ENCODE measurements at places on chromosomes 2 and 18.

DNA sequence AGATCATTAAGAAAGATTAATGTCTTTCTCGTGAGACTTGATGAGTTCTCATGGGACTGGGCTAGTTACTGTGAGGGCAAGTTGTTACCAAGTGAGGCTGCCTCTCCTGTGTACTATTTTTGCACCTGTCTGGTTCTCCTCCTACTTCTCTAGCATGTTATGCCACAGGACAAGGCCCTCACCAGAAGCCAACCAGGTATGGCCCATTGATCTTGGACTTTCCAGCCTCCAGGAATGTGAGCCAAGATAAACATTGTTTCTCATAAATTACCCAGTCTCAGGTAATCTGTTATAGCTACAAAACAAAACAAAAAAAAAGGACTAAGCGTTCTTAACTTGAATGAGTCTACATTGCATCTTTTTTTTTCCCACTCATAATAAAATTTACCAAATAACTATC lies 184.1 kb downstream of the CDH7 start:
- no peak for DNase-seq

- DNase-seq = no peak
These were observed 184.3 kb downstream of the GULP1 start for GRCh38 chr2:188475945-188476344.

DNA sequence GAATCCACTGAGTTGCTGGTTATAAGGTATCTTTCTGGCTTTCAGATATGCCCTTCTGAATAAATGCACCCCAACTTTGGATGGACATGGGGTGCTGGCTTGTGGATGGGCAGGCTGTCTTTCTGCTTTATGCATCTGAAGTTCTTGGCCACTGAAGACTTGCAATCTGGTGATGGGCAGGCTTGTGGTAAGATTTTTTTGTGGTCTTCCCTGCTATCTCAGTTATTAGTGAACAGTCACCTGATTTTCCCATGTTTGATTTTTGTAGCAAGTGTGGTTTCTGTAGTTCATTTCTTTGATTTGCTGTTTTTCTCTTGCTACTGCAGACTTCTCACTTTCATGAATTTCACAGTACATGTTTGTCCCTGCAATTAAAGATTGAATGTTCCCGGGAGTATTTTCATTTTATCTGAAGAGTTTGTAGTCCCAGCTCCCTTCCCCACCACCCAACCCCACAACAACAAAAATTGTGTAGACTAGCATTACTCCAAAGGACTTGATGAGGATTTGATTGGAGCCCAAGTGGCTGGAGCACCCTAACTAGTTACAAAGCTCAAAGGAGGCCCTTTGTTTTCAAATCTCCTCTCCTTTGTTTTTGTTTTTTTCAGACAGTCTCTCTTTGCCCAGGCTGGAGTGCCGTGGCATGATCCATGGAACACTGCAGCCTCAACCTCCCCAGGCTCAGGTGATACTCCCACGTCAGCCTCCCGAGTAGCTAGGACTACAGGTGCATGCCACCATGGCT lies 63.6 kb upstream of the MGAT5 start:
- no peak for DNase-seq

- peak; percentile 36 for DNase-seq
These were observed 24.4 kb downstream of the NFE2L2 start for GRCh38 chr2:177239932-177240630.

DNA sequence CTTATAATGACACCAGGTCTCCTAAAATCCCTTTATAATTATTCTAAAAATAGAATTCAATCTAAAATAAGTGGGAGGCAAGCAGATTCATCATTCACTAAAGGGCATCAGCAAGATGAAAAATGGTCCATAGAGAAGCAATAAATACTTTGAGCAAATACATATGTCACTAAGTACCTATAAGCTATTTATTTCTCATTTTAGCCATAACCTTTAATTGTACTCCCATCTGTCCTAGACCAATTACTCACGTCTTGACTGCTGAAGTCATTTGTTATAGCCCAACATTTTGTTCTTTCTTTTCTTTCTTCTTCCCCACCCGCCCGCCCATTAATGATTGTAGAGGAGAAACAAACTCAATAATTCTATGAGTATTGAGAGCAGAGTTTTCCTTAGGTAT lies 105.7 kb downstream of the MAP2 start:
- DNase-seq = no peak

DNA sequence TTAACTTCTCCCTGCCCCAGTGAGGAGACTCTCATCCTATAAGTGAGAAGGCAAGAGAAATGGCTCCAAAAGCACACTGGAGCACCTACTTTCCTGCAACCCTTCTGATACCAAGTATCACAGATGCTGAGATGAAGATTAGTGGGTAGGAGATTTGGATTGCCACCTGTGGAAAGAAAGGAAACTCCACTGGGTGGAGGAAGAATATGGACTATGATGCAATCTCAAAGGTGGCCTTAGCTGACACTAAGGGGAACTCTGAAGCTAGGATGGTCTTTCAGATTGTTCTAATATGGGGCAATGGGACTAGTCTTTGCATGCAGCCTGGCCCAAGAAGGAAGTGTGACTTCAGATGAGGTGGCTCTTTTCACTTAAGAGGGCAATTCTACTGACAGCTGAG lies 21.6 kb downstream of the PRKRA start:
- no peak for DNase-seq

GRCh38 chr2:101185656-101186055 lies 34.5 kb upstream of the TBC1D8 start:
- no peak for DNase-seq

DNA sequence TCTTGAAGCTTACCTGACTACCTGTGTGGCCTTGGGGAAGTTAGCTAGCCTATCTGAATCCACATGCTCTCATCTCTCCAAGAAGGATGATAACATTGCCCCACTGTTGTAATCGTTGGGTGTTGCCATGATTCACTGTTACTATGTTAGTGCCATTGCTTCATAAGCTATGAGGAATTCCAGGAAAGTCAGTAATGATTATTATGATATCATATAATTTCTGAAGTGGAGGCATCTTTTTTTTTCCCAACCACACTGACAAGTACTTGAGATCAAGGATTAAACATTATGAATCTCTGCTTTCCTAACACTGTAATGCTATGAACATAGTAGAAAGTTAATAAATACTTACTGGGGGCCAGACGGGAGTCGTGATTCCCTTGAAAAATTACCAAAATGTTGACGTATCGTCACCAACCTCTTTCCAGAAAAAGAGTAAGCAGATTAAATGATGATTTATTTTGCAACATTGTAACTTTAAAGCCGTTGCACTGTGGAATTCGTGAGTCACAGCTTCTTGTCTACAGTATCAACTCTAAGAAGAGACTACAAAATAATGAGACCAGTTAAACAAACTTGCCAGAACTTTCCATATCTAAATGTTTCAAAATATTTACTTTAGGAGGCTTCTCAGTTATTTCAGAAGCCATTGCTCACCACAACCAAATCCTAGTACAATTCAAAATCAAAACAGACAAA lies 459.9 kb downstream of the PIK3C3 start:
- no peak for DNase-seq

DNA sequence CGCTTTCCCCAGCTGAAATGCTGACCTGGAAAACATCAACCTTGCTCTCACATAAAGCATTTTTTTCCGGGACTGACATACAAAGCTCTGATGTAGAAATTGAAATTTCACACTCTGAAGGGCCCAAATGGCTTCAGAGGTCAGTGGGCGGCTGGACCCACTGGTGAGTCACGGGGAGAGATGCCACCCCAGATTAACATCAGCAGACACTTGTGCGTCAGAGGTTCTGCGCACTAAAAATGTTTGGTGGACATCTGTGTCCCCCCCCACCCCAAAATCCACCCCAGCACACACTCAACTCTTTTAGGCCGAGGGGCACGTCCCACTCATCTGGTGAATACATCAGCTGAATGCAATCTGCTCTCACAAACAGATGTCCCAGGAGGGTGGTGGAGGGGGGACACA lies 208.9 kb downstream of the ASB1 start:
- no peak for DNase-seq

- no peak for DNase-seq
These were observed 101.0 kb downstream of the VIT start for GRCh38 chr2:36797324-36798070.

GRCh38 chr2:84844141-84844540 lies 36.7 kb downstream of the TRABD2A start:
- DNase-seq = no peak

GRCh38 chr18:46213295-46213694 lies 109.1 kb downstream of the HAUS1 start:
- no peak for DNase-seq

- DNase-seq = no peak
These were observed 601.7 kb downstream of the CBLN2 start for GRCh38 chr18:71942433-71942832.

- no peak for DNase-seq
These were observed 601.7 kb upstream of the VRK2 start for GRCh38 chr2:57444752-57445430.
